ENCODE measurements at places on chromosomes 4 and X.

DNA sequence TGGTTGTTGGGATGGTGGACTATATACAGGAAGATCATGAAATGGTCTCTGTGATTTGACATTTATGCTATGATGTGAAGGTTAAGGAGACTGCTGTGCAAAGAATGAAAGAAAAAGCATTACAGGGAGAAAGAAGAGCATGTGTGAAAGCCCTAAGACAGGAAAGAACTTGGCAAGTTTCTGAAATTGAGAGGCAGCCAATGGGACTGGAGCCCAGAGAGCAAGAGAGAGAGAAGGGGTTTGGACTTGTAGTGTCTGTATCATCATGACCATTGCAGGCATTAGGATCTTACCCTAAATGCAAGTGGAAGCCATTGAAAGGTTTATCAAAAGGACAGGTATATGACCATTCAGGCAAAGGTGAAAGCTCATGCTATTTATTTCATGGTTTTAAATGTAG lies 147.1 kb downstream of the NAA11 start:
- ATAC-seq: no peak

DNA sequence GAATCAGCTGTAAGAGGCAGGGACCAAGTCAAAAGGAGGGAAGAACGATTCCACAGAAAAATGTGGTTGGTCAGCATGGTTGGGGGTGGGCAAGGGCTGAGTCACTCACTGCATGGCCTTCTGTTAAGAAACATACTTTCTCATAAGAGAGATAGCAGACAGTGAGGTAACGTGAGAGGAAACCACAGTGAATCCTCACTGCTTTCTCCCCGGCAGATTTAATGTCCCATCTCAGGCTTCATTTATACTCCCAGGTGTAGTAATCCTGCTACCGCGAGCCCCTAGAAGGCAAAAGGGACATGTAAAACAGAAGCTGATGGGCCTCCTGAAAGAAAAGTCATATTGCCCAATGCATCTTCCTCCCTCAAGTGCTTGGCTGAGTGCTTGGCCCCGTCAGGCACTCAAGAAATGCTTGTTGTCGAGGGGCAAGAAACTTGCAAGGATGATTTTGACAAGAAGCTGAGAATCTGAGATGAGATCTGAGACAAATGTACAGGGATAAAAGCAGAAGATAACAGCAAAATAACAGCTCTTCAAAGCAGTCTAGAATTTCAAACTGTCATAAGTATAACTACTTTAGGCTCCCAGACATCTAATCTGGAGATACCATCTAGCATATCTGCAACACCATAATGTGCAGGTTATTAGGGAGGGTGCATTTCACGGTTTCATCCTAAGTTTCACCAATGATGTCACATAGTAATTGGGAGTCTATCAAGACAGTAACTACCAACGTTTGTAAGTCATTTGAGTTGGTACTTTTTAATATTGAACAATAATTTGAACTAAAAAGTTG lies 40.2 kb downstream of the SH3KBP1 start:
- peak; percentile 99 for ATAC-seq

GRCh38 chr4:87227751-87228151 lies 7.3 kb upstream of the KLHL8 start:
- no peak for ATAC-seq

DNA sequence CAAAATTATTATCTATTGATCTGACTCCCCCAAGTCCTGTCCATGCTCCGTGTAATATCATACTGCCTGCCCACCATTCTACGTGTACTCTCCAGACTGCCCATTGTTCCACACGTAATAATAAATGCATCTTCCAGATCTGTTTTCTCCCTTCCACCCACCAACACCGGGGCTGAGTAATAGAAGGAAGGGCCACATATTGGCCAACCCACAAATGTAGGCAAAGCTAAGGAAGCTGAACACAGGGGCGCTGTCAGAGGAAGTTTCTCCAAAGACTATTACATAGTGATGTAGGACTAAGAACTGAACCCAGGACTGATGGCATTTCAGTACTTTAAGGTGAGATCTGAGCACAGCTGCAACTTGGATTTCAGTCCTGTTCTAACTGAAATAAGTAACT lies 135.8 kb upstream of the GUCY1A1 start:
- ATAC-seq: no peak

GRCh38 chr4:75844151-75844662 lies 58.0 kb downstream of the PPEF2 start:
- no peak for ATAC-seq

DNA sequence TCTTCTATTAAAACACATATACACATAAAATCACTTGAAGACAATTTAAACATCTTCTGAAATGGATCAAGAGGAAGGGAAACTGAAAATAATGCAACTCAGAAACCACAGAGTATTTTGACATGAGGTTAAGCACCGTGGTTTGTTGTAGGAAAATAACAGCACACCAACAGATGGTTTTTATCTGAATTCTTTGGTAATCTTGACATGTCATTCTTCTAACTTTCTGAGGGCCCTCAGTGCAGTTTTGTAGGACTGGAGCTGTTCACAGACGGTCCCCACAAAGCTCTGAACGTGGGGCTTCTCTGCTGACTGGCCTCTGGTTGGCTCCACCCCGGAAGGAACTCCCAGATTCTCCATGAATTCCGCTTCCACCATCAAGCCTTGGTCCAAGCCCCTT lies 16.0 kb upstream of the TLR8 start:
- ATAC-seq: no peak

DNA sequence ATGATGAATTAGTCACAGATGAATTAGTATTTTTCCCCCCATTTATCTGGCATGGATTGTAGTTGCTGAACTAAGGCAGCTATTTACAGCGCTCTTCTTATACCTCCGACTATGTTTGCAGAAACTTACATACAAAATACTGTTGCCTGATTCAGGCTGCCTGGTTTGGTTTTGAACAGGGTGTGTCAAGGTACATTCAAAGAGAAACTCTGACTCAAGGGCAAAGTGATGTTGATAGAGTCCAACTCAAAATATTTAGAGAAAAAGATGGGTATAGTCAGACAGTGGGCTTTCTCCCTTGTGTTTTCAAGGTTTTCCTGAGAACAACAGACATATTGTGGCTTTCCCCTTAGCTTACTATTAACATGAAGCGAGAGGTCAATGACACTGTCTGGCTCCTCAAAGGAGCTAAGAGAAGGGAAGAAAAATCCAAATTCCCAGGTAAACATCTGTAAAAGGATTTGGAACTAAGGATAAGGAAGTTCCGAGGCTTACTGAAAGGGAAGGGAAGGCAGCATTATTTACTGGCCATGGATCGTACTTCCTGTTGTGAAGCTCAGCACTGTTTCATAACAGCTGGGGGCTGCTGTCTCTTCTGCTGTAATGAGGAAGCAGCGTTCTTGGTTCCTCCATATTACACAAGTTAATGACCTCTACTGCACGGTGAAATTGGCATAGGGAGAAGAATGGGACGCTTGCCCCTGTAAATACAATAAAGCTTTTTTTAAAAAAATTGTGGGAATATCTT lies 30.9 kb downstream of the FAM9C start:
- peak; percentile 30 for ATAC-seq

DNA sequence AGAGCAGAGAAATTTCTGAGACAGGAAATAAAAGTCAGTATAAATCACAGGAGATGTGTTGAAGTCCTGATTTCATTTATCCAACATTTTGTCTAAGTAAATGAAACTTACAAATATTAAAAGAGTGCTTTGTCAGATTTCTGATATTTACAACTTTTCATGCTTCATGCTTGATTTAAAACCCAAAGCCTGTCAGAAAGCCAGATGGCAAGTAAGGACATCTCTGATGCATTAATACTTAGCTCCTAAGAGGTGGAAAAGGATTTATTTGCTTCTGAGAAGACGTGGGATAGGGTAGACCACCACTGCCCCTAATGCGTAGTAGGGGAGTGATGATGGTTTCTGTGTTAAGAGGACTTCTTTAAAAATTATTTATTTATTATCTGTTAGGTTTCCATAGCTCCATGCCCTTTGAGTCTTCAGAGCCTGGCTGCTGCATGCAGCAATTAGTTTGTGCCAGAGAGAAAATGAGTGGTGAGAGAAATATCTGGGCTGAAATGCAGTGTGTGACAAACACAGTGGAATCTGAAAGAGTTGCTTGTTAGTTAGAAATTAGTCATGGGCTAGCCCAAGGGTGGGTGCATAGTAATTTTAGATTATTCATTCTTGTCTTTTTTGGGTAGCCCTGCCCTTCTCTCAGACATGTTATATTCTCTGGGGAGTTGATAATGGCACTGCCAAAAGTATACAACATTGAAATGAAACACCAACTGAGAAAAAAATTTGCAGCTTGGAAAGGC lies 333.8 kb downstream of the C4orf33 start:
- ATAC-seq: no peak

- ATAC-seq: no peak
These were observed 11.4 kb upstream of the FMR1 start for GRCh38 chrX:147900349-147900748.

- ATAC-seq: no peak
These were observed 803.0 kb downstream of the DMD start for GRCh38 chrX:32408389-32408788.

- ATAC-seq: 0 out of 3 replicates have a peak, but pooled peaks have one; percentile 4
These were observed 9.9 kb downstream of the TMSB4X start for GRCh38 chrX:12984603-12985319.

GRCh38 chr4:104411502-104411901 lies 83.2 kb downstream of the CXXC4 start:
- ATAC-seq: no peak

DNA sequence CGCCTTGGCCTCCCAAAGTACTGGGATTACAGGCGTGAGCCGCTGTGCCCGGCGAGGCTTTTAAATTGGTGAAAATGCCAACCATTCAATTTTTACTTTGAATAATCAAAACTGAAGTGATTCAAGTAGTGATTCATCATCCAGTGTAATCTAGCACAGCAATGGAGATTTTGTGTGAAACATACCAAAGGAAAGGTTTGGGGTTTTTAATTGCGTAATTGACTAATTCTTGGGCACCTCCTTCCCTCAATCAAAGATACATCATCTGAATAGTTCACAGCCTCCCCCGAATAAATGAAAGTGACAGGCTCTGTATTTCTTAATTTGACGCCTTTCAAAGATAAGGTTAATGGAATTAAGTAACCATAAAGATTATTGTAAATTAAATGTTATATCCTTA lies 69.0 kb downstream of the DMD start:
- no peak for ATAC-seq

DNA sequence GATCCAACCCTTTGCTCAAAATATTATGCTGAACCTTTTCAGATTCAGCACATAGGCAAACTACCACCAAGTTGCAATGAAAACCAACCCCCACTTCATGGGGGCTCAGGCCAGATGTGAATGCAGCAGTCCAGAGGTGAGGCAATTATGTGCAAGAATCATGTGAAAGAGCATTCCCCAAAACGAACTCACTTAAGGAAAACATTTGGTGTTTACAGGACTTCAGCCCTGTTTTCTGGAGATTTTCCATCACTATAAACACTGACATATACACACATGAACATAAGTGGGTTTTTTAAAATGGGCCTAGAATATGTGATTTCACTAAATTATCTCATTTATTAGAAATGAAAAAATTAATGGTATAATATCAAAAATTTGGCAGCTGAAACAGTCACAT lies 31.5 kb downstream of the BMP3 start:
- ATAC-seq: no peak

DNA sequence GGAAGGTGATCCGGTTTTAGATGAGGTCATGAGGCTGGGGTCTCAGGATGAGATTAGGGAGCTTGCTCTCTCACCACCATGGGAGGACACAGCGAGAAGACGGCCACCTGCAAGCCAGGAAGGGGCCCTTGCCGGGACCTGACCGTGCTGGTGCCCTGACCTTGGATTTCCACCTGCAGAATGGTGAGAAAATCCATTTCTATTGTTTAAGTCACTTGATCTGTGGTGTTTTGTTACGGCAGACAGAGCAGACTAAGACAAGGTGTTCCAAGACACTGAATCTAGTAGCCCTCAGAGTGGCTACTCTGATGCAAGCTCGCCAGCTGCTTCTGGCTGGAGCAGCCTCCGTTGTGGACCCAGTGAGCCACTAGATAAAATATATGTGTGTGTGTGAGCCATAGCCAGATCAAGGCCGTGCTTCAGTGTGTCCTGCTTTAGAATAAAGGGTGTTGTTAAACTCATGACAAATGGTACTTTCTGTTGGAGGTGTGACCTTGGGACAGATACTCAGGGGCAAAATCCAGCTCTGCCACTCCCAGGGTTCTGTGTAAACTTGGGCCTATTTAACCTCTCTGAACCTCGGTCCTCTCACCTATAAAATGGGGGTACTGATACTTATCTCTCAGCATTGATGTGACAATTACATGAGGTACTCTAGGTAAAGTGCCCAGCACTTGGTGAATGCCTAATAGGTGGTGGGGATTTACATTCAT lies 67.9 kb upstream of the STX18 start:
- no peak for ATAC-seq

- ATAC-seq: peak; percentile 45
These were observed 332.5 kb upstream of the TRAM1L1 start for GRCh38 chr4:117417856-117418255.

DNA sequence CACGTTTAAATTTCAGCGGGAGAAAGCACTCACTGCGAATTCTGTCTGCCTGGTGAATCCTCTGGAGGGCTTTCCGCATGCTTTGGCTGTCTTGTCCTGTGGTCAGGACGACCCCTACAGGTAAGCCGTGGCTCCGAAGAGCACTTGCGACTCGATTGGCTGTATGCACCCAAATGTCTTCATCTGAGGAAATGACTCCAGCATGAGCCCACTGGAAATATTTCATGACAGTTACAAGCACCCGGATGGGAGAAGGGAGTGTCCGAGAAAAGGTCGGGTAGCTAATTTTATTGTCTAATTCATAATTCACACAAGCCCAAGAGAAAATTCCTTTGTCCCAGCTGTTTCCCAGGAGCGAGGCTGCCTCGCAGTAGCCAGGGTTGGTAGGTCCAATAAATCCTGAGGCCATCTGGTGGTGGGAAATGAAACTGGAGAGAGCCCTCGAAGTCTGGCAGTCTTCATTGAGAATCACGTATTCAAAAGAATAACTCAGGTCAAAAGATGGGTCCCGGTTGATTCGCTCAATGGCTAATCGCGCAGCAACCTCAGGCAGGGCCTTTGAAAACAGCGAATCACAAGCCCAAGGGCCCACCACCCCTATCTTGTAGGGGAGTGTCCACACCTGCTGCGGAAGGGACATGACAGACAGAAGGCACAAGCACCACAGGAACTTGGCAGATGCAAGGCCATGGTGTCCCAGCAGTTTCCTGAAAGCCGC lies 6.6 kb downstream of the GUCY2F start:
- peak; percentile 94 for ATAC-seq

DNA sequence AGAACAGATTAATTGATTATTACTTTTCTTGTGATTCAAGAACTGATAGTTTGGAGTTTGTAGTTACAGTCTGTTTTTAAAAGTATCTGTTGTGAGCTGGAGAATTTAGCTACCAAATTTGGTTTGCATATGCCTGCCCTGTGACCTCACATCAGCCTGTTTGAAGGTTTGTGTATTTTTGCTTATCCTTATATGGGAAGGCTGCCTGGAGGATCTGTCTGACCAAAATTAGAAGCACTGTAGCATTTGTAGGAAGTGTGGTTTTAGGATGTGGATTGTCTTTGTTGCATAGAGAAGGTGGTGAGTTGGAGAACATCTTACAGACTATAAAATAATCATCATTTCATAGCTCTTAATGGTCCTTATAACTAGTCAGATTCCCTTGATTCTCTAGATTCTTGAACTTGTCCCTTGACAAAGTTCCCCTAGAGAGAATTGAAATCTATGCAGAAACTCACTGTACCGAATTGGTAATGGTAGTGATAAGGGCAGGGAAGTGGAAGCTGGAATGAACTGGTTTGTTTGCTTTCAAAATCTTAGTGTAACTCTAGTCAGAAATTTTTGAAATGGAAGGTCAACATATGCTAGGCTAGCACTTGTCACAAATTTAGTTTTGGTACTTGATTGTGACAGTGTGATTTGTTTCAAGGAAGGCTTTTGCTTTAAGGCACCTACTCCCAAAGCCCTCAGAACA lies 57.3 kb downstream of the SH3BGRL start:
- ATAC-seq: no peak

All from SK-N-SH treated with all-trans-retinoic acid at 6 μM for 48 hours (cell line).